ENCODE measurements at places on chromosomes 2 and 18. TPM values are rescaled to one million over a fixed set of nuclear protein-coding genes. Genes with fewer than 3 reads are reported as not detected.

The GALM gene
- polyA plus RNA-seq: 1.7 TPM

The FIGN gene
- 3.6 TPM for polyA plus RNA-seq

The MAP4K3 gene
- polyA plus RNA-seq: 8.6 TPM

The ANO7 gene
- polyA plus RNA-seq: 1.3 TPM

The IL36A gene
- polyA plus RNA-seq: not detected

The RDH14 gene
- polyA plus RNA-seq: 8.1 TPM

The FAM210A gene
- 3.3 TPM for polyA plus RNA-seq

The SOCS6 gene
- 3.3 TPM for polyA plus RNA-seq

The VSNL1 gene
- 124 TPM for polyA plus RNA-seq

The MROH2A gene
- polyA plus RNA-seq: not detected

The GKN2 gene
- polyA plus RNA-seq: not detected

The SERPINB3 gene
- polyA plus RNA-seq: not detected

The ELOA2 gene
- polyA plus RNA-seq: not detected

The NYAP2 gene
- 0.20 TPM for polyA plus RNA-seq

The C2orf68 gene
- 26.4 TPM for polyA plus RNA-seq

The BOD1L2 gene
- polyA plus RNA-seq: not detected

The TSPYL6 gene
- polyA plus RNA-seq: not detected

The NT5DC4 gene
- not detected for polyA plus RNA-seq

The UCN gene
- polyA plus RNA-seq: 0.93 TPM

The ACTG2 gene
- 1.6 TPM for polyA plus RNA-seq

The PPM1B gene
- 24.2 TPM for polyA plus RNA-seq

The TACR1 gene
- 0.32 TPM for polyA plus RNA-seq

The NUP35 gene
- polyA plus RNA-seq: 10.4 TPM

The HOXD10 gene
- polyA plus RNA-seq: 17.2 TPM

The POMC gene
- 2.5 TPM for polyA plus RNA-seq

The MYO3B gene
- not detected for polyA plus RNA-seq

The RUFY4 gene
- not detected for polyA plus RNA-seq

The AOX1 gene
- polyA plus RNA-seq: 0.44 TPM

The CCDC141 gene
- not detected for polyA plus RNA-seq

The PER2 gene
- polyA plus RNA-seq: 5.6 TPM
